ENCODE measurements at places on chromosomes 4 and X.

GRCh38 chrX:75603833-75604232 lies 81.0 kb upstream of the ZDHHC15 start:
- DNase-seq, result peak; percentile 24

DNA sequence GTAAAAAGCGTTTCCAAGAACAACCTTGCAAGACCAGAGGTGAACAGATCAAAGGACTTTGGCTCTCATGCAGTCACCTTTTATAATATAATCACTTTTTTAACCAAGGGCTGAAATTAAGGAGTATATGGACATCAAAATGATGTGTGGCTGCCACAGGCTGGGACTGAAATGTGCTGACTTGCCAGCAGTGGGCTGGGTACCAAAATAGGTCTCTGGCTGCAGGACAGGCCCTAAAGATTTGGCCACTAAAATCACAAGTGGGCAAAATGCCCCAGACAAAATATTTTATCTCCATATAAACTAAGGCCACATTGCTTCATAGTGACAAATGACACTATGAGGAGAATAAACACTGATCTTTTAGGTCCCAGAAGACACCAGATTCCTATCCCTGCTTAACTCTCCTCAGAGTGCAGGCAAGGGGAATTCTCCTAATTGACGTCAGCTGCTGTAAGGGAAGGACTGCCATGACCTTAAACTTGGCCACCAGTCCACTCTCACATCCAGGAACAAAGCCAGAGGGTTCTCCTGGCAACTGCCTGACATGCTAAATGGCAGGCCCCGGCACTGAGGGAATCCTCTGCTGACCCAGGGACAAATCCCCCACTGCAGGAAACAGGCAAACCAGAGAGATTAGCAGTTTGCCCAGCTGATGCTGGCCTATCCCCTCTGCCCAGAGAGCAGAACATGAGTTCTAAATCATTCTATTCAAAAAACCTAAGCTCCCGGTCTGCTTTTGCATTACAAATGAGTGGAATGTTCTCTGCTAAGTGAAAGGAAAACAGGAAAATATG lies 155.8 kb downstream of the PPP3CA start:
- DNase-seq, result no peak

GRCh38 chr4:102849579-102850104 lies 19.1 kb upstream of the CISD2 start:
- DNase-seq, result no peak

DNA sequence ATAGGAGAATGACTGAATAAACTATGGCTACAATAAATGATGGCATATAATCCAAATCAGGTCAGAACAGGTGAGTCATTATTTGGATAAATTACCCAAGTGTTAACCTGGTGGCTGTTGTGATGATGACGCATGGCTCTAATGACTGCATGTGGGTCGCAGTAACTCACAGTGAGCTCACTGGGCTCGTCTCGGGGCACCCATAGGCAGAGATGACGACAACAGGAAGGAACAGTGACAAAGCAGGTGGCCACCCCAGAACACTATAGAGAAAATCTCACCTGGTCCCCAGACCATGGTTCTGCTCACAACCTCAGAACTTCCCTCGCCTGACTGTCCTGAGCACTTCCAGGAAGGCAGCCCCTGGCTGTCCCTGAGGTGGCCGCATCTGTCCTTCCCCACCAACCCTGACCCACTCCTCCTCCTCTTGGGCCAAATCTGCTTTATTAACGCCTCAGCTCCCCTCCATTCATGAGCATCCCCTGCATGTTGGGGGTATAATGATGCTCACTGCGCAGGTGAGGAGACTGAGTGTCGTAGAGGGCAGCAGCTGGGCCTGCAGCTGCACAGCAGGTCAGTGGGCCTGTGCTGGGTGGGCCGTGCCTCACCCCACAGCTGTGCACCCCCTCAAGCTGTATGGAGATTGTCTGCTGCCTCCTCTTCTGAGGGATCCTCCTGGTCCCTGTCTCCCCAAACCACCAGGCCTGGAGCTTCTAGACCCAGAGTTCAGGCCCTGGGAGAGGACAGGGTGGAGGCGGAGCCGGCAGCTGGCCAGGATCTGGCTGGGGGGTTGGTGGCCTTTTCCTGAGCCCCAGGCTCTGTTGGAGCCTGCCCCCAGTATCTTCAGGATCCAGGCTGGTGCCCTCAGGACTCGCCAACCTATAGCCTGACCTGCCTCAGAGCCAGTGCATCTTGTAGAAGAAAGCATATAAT lies 30.9 kb upstream of the FAM156A start:
- DNase-seq, result peak; percentile 50

DNA sequence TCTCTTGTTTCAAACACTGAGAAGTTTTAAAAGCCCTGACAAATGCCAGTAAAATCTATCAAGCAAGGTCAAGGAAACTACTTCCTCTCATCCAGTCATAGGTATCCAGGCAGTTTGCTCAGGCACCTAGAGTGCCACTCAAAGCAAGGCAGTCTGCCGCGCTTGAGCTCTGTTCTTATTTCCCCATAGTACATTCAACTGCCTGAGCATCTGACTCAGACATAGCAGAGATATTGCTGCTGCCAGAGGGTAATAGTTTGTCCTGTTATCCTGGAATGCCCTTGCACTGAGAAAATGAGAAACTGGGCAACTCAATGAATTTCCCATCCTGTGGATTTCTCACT lies 16.1 kb upstream of the ATP8A1 start:
- no peak for DNase-seq

DNA sequence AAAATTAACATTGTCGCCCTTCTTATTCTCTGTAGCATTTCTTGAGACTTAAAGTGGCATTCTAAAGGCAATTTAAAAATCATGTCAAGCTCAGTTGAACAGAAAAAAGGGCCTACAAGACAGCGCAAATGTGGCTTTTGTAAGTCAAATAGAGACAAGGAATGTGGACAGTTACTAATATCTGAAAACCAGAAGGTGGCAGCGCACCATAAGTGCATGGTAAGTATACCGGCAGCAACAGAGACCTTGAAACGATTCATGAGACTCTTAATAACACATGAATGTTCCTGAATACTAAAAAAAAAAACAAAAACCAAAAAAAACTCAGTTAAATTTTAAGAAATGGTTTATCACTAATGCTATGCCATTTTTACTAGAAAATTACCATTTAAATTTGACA lies 82.4 kb upstream of the HPRT1 start:
- peak; percentile 57 for DNase-seq

GRCh38 chrX:41332408-41333002 lies 1.5 kb upstream of the DDX3X start:
- peak; percentile 48 for DNase-seq

DNA sequence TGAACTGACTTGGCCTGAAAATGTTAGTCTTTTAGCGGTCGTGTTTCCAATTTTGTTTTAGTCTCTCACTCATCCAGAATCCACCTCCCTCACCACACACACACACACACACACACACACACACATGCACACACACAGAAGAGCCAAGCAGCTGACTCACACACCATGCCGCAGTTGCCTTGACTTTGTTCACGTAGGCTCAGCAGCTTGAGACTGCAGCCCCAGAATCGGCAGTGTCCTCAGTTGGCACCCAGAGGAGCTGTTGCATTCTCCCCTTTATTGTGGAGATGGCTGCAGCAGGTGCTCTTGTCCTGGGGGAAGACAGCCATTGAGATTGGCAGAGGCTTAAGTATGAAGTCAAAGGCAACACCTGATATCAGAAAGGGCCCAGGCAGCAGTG lies 20.9 kb upstream of the XPNPEP2 start:
- peak; percentile 58 for DNase-seq

DNA sequence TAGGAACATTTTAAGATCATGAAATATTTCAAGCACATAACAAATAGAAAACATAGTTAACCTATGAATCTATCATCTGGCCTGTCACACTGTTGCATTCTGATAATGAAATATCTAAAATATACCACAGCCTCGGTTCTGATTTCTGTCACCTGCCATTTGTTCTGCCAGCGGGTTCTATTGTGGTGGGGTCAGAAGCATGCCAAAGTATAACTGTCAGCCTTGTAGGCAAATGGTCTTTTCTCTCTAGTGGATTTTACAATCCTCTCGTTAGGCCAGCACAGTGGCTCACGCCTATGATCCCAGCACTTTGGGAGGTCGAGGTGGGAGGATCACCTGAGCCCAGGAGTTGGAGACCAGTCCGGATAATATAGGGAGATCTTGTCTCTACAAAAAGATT lies 47.9 kb downstream of the HTRA3 start:
- DNase-seq, result no peak

DNA sequence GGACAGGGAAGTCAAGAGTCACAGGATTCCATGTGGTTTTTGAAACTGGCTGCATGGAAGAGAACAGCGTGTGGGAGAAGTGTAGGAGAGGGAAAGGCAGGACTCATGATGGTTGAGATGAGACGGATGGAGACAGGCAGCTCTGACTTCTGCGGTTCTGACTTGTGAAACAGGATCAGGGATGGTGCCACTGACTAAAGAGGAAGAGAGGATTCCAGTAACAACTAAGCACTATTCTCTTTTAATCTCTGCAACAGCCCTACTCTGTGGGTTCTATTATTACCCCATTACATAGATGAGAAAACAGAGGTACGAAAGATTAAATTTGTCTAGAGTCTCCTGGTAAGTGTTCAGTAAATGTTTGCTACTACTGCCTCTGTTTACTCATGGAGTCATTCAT lies 156.3 kb downstream of the CBR4 start:
- DNase-seq, result no peak

GRCh38 chr4:35147761-35148160 lies 1096.6 kb downstream of the ARAP2 start:
- no peak for DNase-seq

DNA sequence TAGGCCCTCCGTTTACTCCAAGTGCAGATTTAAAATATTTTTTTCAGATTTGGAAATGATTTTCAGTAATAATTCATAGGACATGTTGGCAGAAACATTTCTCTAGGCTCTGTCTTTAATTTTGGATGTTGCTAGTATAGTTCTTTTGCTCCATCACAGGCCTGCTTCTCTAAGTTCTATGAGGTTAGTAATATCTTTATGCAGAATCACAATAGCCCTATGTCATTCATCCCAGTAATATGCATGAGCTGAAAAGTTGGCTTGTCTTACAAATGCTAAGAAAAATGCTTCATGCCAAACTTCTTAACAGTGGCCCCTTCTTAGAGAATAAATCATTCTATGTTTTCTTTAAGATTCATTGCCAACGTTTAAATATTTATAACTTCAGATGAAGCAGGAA lies 148.3 kb upstream of the TLL1 start:
- no peak for DNase-seq

DNA sequence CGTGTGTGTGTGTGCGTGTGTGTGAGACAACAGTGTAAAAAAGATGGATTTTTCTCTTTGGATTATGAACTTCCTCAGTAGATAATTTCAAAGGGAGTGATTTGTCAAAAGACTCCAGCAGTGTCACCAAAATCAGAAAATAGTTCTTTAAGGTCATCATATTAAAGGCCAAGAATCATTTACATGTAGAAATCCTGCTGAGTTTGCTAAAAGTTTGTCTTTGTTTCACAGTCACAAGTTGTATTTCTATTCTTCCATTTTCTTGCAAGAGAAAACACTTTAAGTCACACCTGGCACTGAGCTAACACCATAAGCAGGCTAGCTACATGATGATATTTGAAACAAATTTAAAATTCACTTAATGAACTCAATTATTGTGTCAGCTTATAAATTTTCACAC lies 222.7 kb downstream of the PACRGL start:
- DNase-seq, result no peak

- no peak for DNase-seq
Measured at GRCh38 chrX:108298165-108298602, 140.0 kb downstream of the COL4A6 start.

Measured in ELR (cell line).